ENCODE measurements at places on chromosomes 2 and 18. TPM values are rescaled to one million over a fixed set of nuclear protein-coding genes. Genes with fewer than 3 reads are reported as not detected.

- no peak for DNase-seq
- H3K4me3 ChIP-seq = no peak overlapping the region
- H3K27me3 ChIP-seq = no peaks in the 10 kb centered on the region
Observed at GRCh38 chr2:68469935-68470334, 2.5 kb downstream of the APLF start.

GRCh38 chr2:130836501-130837174, at the start of gene ARHGEF4:
TSS of gene ARHGEF4 (plus strand) at chr2:130836914. CDS start at chr2:130836954, 40 bp downstream.
- DNase-seq = no peak
- peaks cover 9% of the 10 kb centered on the region for H3K4me1 ChIP-seq
- no peak within 1 kb of the TSS for H3K27ac ChIP-seq
- peaks cover 58% of the 10 kb centered on the region for H3K27me3 ChIP-seq
- no peaks in the 10 kb centered on the region for H3K36me3 ChIP-seq
- no peak within 1 kb of the TSS for H3K4me3 ChIP-seq

Gene STARD6
- not detected for total RNA-seq

Gene LAMA1
- 0.09 TPM for total RNA-seq

Gene DNAH6
- total RNA-seq = 1.2 TPM

- H3K4me1 ChIP-seq = no peaks in the 10 kb centered on the region
- no peak for DNase-seq
- no peaks in the 10 kb centered on the region for H3K36me3 ChIP-seq
- H3K4me3 ChIP-seq = no peak overlapping the region
Observed at GRCh38 chr18:59546188-59546587, 151.0 kb downstream of the CCBE1 start.

GRCh38 chr2:236550290-236550689, 19.3 kb upstream of the ACKR3 start:
- H3K27me3 ChIP-seq = no peaks in the 10 kb centered on the region
- peaks cover 86% of the 10 kb centered on the region for H3K4me1 ChIP-seq
- peaks cover 5% of the 10 kb centered on the region for H3K36me3 ChIP-seq
- no peak overlapping the region for H3K4me3 ChIP-seq
- no peak for DNase-seq

GRCh38 chr2:30443081-30443480, 4.0 kb upstream of the LCLAT1 start:
- H3K4me1 ChIP-seq = peaks cover 20% of the 10 kb centered on the region
- H3K27me3 ChIP-seq = no peaks in the 10 kb centered on the region
- no peak overlapping the region for H3K27ac ChIP-seq

DNA sequence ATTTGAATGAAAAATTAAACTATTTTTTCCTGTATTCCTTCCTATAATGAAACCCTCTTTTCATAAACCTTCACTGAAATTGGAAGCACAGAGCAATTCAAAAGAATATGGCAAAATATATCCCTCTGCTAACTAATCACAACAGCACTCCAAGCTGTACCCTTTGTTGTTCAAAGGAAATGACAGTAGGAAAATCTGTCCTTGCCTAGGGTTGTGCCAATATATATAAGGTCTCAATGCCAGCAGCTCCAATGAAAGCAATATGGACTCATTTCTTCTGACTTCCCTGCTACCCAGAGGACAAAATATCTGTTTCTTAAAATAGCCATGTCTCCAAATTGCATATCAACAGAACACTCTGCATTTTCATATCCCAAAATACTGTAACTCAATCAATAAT, 373.9 kb upstream of the MC4R start:
- H3K4me3 ChIP-seq = no peak overlapping the region
- H3K27ac ChIP-seq = no peak overlapping the region
- H3K4me1 ChIP-seq = no peaks in the 10 kb centered on the region
- H3K27me3 ChIP-seq = no peaks in the 10 kb centered on the region
- no peak for DNase-seq
- H3K36me3 ChIP-seq = no peaks in the 10 kb centered on the region

DNA sequence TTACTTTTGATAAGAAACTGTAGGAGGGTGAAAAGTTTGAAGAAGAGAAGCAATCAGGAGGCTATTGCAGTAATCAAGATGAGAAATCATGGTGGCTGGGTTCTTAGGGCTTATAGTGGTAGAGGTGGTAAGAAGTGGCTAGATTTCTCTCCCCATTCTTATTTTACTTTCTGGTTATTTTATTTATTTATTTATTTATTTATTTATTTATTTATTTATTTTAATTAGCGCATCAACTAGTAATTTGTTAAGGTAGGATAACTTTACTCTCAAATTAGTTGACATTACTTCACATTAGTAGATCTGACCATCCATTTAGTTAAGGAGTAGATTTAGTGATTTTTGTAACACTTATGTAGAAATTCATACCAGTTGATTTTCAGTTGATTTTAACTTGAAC, 77.4 kb downstream of the PIK3C3 start:
- no peaks in the 10 kb centered on the region for H3K27me3 ChIP-seq
- no peaks in the 10 kb centered on the region for H3K4me1 ChIP-seq
- no peak for DNase-seq
- H3K4me3 ChIP-seq = no peak overlapping the region
- H3K27ac ChIP-seq = no peak overlapping the region

Gene SERPINB4
- total RNA-seq = not detected

- no peak for DNase-seq
- H3K36me3 ChIP-seq = peaks cover 36% of the 10 kb centered on the region
- H3K4me1 ChIP-seq = peaks cover 23% of the 10 kb centered on the region
- no peak overlapping the region for H3K4me3 ChIP-seq
- H3K27ac ChIP-seq = no peak overlapping the region
- H3K27me3 ChIP-seq = no peaks in the 10 kb centered on the region
Observed at GRCh38 chr2:96249654-96250053, 16.1 kb downstream of the TMEM127 start.

DNA sequence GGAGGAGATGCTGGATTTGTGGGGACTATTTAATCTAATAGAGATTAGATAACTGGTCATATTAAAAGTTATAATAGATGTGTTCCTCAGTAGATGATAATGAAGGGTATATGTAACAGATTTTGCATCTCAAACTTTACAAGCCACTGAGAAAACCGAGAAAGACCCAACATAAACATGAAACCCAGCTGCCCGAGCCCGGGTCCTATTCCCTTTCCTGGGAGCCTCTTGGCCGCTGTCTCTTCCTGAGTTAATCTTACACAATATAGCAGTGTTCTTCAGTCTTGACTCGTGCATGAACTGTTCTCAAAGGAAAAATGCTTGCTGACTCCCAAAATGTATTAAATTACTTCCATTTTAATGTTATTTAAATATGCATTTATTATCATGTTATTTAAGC, 94.5 kb downstream of the COPS8 start:
- no peak for DNase-seq
- no peaks in the 10 kb centered on the region for H3K36me3 ChIP-seq
- no peak overlapping the region for H3K4me3 ChIP-seq
- no peak overlapping the region for H3K27ac ChIP-seq

- H3K27ac ChIP-seq = no peak overlapping the region
- no peak for DNase-seq
- H3K27me3 ChIP-seq = no peaks in the 10 kb centered on the region
- H3K4me1 ChIP-seq = no peaks in the 10 kb centered on the region
- no peak overlapping the region for H3K4me3 ChIP-seq
Observed at GRCh38 chr2:96233880-96234316, 25.3 kb upstream of the STARD7 start.

DNA sequence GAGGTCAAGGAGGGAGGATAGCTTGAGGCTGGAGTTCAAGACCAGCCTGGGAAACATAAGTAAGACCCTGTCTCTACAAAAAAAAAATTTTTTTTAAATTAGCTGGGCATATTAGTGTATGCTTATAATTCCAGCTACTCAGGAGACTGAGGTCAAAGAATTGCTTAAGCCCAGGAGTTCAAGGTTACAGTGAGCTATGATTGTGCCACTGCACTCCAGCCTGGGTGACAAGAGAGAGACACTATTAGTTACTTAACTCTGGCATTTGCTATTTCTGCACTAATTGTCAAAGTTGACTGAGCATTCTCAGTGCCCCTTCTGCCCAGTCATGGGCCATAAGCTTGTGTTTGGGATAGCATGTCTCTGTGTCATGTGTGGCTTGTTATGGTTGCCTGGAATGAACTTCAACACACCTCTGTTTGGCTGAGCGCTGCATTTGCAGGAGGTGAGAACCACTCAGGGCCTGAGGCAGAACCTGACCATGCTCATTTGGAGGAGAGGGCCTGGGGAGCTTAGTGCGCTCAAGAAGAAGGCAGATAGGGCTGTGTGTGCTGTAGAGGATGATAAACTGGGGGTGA, 77.7 kb downstream of the SH3RF3 start:
- no peak overlapping the region for H3K27ac ChIP-seq
- H3K4me3 ChIP-seq = no peak overlapping the region
- peaks cover 38% of the 10 kb centered on the region for H3K27me3 ChIP-seq
- peaks cover 4% of the 10 kb centered on the region for H3K36me3 ChIP-seq
- DNase-seq = no peak
- no peaks in the 10 kb centered on the region for H3K4me1 ChIP-seq

GRCh38 chr2:191636586-191636985, 41.4 kb upstream of the NABP1 start:
- no peaks in the 10 kb centered on the region for H3K27me3 ChIP-seq
- DNase-seq = no peak
- no peak overlapping the region for H3K4me3 ChIP-seq
- H3K36me3 ChIP-seq = no peaks in the 10 kb centered on the region

DNA sequence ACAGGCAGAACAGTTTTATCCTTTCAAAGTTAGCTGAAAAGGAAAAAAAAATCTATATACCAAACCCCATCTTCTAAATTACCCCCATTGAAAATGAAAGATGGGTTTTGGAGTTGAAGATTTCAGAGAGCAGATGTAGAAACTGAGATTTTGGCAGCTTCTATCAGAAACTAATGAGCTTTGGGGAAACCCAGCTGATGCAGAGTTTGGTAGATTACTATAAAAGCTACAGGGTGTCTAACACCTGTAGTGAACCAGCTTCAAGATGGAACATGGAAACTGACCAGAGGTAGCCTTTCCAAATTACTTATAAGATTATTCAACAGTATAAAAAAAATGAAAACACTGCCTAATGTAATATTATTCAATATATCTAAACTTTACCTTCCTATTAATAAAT, 583.1 kb downstream of the XIRP2 start:
- no peak overlapping the region for H3K4me3 ChIP-seq
- H3K4me1 ChIP-seq = no peaks in the 10 kb centered on the region
- DNase-seq = no peak
- no peaks in the 10 kb centered on the region for H3K27me3 ChIP-seq

DNA sequence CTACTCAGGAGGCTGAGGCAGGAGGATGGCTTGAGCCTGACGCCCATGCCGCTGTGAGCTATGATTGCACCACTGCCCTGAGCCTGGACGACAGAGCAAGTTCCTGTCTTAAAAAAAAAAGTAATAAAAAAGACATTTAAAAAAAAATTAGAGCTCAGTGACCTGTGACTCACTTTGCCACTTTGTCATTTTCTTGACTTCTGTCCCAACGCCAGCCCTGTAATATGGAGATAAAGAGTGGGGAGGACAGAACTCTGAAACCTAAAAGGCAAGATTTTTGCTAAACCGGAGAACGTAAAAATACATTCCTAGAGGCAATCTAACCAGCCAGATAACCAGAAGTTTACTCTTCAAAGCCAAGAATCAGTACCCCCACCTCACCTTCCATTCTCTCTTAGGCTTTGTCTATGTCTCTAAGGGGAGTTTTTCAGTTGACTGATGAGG, 49.0 kb downstream of the PRKRA start:
- no peak overlapping the region for H3K4me3 ChIP-seq
- H3K27ac ChIP-seq = no peak overlapping the region
- peaks cover 3% of the 10 kb centered on the region for H3K4me1 ChIP-seq

DNA sequence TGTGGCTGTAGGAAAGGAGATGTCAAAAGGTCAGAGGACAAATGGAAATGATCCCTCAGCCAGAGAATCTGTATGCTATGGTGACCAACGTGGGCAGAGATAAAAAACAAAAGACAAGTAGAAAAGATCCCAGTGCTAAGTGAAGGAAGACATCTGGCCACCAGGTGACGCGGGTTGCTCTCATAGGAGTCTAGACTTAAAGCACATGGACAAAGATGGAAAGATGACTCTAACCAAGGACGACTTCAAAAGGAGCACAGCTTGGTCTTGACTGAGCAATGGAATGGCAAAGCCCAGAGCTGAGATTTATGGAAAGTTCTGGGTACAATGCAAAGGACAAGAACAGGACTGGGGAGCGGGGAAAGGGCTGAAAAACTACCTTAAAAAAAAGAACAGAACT, 96.8 kb downstream of the CLIP4 start:
- no peak overlapping the region for H3K27ac ChIP-seq
- no peaks in the 10 kb centered on the region for H3K4me1 ChIP-seq
- DNase-seq = no peak
- no peaks in the 10 kb centered on the region for H3K36me3 ChIP-seq

Gene IL36B
- total RNA-seq = not detected

DNA sequence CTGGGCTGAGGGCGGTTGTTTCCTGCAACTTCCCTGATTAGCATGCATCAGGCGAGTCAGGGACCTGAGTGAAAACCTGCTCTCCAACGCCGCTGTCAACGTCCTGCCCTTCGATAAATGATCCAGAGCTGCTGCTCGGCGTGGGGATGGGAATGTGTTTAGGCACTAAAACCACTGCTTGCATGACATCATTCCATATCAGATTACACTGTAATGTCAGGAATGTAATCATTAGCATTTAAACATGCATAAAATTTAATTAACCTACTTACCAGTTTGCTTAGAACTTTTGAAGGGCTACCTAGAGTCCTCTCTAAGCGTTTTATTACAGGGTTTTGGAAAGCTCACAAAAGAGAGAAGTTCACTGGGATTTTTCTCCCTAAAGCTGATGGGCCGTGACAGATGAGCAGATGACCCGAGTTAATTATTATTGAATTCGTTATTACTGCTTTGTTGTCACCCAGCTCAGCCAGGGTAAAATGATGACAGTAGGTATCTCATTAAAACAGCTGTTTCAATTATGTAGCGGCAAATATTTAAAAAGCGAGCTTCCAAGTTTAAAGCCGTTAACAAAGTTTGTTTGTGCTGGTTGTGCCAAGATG, 685.6 kb upstream of the SALL3 start:
- H3K4me1 ChIP-seq = no peaks in the 10 kb centered on the region
- DNase-seq = no peak
- no peaks in the 10 kb centered on the region for H3K27me3 ChIP-seq

- no peaks in the 10 kb centered on the region for H3K36me3 ChIP-seq
- H3K4me1 ChIP-seq = peaks cover 11% of the 10 kb centered on the region
- no peak overlapping the region for H3K27ac ChIP-seq
- peaks cover 9% of the 10 kb centered on the region for H3K27me3 ChIP-seq
- no peak for DNase-seq
Observed at GRCh38 chr2:45648636-45649035, 2.8 kb upstream of the PRKCE start.
